ENCODE measurements at places on chromosomes 5 and 9.

- DNase-seq: no peak
These were observed 31.8 kb upstream of the PLCXD3 start for GRCh38 chr5:41542183-41542582.

- no peak for DNase-seq
These were observed 9.9 kb downstream of the ZNF618 start for GRCh38 chr9:113886026-113886369.

- DNase-seq: no peak
These were observed 81.1 kb downstream of the SERINC5 start for GRCh38 chr5:80174790-80175189.

- DNase-seq: no peak
These were observed 4.8 kb downstream of the CWC27 start for GRCh38 chr5:64773533-64773932.

DNA sequence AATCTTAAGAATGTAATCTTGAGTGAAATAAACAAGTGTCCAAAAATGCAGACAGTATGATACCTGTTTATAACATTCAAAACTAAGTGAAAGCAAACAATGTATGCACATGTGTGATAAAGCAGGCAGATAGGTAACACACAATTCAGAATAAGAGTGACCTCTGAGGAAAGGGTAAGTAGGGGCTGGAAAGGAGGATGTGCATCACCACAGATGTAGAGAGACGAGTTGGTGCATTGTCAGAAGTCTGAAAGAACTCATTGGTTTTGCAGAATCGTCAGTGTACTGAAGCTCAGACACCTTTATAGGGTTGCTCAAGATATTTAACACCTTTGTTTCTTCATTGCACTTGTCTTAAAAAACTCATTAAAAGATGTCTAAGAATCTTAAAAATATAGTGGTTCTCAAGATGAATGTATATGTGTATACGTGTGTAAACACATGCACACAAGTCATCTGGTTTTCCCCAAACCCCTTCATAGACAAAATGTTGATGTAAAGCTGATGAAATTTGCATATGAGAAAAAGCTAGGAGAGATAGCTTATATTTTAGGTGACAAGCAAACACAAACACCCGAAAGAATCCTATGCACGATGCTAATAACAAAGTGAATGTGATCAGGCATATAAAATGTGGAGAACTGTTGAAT is 197.6 kb upstream of the MEF2C start:
- DNase-seq: no peak
